ENCODE measurements at places on chromosomes 6 and 20.
A peak's percentile ranks its signal among the peaks of the same experiment; 100 is the strongest.

DNA sequence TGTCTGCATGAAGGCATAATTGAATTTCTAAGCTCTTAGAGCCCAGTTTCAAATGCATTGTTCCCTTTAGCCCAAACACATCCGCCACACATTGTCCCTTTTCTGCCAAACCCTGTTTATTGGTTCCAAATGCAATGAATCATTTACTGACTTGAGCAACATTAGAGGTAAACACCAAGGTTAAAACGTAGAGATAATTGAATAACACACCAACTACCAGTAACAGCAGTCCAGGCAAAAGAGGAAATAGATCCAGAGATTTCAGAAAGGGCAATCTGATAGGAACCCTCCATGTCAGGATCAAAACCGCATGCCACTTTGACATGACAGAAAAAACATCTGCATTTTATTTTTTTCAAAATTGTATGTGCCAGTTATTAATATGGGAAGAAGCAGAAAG is 114.8 kb downstream of the PKHD1 start:
- DNase-seq: no peak

GRCh38 chr6:88492824-88493223 is 326.7 kb upstream of the CNR1 start:
- DNase-seq: no peak

DNA sequence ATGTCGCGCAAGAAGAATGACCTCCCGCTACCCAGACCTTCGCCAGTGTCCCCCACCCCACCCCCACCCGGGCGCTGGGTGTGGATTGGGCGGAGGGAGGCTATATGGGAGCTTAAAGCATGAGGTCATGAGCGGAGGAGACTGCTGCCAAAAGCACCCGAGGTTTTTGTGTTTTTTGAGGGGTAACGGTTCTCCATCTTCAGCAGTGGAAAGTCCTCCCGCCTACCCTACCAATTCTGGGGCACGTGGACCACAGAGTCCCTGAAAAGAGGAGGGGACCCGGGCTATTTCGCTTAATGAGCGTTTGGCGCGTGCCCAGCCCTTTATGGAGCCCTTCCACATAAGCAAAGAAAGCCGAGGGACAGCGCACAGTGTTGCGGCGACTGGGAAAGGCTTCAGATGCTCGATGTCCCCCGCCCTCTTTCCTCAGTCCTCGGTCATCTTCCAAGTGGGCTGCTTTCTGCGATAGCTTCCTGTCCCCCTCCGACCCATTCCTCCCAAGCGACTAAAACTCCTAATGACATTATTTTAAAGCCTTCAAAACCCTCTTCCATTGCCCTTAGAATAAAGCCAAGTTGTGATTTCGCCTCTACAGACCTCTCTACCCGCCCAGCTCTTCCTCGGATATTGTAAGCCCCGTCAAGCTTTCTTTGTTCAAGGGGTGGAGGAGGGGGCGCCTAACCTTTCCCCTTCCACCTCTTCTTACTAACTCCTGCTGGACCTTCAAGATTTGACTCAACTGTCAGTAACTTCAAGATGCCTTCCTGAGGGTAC is 2.1 kb upstream of the TRERF1 start:
- DNase-seq: no peak

DNA sequence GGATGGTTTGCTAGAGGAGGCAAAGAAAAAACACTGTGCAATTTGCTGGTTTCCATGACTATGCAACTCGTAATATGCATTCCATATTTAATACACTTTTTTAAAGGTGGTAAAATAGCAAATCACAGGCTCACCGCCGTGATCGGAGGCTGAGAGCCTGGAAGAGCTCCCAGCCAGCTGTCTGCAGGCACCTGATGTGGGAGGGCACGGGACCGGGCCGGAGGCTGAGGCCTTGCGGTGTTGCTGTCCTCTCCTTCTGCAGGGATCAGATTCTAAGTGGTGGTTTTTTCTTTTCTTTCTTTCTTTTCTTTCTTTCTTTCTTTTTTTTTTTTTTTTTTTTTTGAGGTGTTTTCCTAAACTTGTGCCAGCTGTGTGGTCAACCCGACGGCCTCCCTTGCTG is 282.3 kb downstream of the CDH4 start:
- no peak for DNase-seq

DNA sequence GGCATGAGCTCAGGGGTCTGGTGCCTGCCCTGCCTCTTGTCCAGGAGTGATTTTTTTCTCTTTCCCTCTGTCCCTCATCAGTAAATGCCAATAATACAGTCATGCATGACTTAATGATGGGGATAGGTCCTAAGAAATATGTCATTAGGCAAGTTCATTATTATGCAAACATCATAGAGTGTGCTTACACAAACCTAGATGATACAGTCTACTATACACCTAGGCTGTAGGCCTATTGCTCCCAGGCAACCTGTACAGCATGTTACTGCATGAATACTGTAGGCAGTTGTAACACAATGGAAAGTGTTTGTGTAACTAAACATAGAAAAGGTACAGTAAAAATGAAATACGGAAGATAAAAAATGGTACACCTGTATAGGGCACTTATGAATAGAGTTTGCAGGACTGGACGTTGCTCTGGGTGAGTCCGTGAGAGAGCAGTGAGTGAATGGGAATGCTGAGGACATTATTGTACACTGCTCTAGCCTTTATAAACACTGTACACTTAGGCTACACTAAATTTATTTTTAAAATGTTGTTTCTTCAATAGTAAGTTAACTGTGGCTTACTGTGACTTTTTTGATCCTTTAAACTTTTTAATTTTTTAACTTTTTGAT is 22.1 kb downstream of the PBOV1 start:
- DNase-seq: no peak

DNA sequence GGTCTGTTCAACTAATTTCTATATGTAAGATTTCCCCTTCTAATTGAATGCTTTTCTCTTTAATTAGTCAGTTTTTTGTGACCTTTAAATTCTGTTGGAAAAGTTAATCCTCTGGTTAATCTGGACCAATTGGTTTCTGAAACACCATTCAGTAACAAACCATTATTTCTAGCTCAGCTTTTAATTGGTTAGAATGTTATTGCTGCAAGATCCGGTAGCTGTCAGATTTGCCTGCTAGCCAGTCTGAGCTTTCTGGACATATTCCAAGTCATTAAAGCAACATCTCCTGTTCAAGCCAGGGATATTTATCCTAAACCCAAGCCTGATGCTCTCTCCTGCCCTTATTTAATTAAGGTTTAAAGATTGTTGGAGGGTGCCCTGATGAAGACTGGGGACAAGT is 55.1 kb upstream of the FBXL4 start:
- DNase-seq: no peak

- no peak for DNase-seq
Observed at GRCh38 chr6:84762220-84763002, 2.0 kb downstream of the TBX18 start.

DNA sequence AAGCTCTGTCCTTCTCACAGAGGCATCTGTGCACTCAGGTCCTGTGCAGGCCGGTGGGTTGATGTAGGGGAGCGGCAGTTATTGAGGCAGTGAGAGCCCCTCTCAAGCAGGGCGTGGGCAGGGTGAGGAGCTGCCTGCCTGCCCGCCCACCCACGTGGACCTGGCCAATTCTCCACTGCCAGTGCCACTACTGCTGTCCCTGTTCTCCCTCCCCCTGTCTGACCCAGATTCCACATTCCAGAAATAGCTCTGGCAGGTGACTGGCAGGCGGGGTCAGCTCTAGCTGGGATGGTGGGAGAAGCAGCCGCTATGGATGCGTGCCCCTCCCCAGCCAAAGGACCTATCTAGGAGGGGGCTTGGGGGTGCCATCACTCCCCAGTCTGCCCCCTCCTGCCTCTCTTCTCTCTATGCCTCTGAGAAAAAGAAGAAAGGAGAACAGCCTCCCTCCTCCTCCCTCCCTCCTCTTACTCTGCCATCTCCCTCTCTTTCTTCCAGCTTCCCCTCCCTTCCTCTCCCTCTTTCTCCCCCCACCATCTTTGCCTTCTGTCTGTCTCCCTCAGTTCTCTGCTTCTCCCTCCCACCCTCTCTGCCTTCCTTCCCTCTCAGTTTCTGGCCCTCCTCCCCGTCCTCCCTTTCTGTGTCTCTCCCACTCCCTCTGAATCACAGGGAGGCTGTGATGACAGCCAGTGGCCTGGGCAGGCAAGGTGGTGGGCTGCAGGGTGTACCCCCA is 86.5 kb upstream of the MYL9 start:
- no peak for DNase-seq

GRCh38 chr6:12083763-12084162 is 71.7 kb downstream of the HIVEP1 start:
- no peak for DNase-seq

- DNase-seq: no peak
Observed at GRCh38 chr20:1005452-1006027, 3.4 kb upstream of the RSPO4 start.

GRCh38 chr6:122569230-122569771 is 40.9 kb upstream of the PKIB start:
- DNase-seq: no peak

DNA sequence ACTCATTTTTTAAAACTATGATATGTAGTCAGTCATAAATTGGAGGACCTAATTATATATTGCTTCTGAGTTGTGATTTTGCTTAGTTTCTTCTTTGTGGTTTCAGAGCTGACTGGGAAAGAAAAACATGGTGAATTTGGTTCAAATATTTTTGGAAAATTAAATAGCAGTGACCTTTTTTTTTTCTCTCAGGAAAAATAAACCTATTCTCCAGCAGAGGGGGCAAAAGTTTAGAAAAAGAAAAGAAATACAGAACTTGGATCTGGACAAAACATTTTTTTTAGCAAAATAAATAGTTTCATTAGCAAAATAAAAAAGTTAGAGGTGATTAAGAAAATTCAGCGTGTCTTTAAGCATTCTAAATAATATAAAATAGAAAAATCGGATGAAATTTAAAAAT is 10.2 kb downstream of the COL10A1 start:
- DNase-seq: no peak

- no peak for DNase-seq
Observed at GRCh38 chr6:33747823-33748222, 1.1 kb upstream of the IP6K3 start.

DNA sequence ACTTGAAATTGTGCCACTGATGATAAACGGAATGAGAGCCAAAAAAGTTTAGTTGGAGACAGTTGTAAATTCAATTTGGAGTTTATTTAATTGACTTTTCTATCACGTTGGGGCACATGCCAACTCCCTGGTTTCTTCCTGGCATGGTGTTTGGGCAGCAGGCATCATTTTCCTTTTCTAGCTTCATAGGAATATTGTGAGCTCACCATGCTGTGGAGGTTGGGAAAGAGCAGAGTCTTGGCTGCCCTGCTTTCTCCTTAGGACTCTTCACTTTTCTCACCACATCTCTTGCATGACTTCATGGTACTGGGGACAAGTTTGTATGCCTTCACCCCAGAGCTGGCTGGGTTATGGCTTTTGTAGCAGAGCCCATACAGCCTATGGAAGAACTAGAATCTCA is 6.4 kb downstream of the SCAND1 start:
- no peak for DNase-seq

- no peak for DNase-seq
Observed at GRCh38 chr6:20309186-20309585, 92.5 kb upstream of the E2F3 start.

DNA sequence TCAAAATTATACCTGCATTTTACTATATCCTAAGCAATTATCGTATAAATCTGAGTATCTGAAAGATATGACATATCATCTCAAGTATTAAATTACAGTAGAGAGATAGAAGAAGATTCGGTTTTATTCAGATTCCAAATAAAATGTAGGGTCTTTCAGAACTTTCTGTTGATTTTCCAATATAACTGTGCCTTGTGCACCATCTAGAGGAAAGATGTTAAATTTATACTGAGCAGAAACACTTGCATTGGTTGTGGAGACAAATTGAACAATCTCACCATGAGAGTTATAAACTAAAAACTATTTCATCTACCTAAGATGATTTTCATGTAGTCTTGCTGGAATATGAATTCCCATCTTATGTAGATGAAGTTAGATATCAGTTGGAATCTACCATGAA is 26.8 kb upstream of the HSF2 start:
- DNase-seq: no peak

GRCh38 chr6:142773859-142774648 is 170.9 kb downstream of the HIVEP2 start:
- no peak for DNase-seq

- no peak for DNase-seq
Observed at GRCh38 chr20:57794600-57795341, 85.0 kb upstream of the PMEPA1 start.

GRCh38 chr6:25270559-25270958 is 8.6 kb upstream of the CARMIL1 start:
- DNase-seq: no peak

- DNase-seq: no peak
Observed at GRCh38 chr6:169087443-169088041, 166.1 kb downstream of the THBS2 start.

- DNase-seq: peak; percentile 53
Observed at GRCh38 chr6:2127484-2127911, 117.9 kb downstream of the GMDS start.

GRCh38 chr6:169062272-169062671 is 191.4 kb downstream of the THBS2 start:
- DNase-seq: no peak

DNA sequence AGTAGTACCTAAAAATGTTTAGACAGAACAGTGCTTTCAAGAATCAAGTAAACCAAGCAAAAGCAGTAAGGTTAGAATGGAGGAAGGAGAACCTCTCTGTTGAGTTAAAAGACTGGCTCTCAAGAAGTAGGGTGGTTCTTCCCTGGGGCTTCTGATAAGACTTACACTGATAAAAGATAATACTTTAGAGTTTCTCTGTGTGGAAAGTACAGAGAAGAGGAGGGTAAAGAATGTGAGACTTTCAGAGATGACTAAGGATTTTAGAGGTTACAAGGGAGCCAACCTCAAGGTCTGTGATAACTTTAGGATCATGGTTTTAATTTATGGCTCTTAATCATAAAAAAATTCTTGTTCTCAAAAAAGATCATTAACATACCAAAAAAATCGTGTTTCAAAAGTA is 30.9 kb upstream of the ALDH8A1 start:
- no peak for DNase-seq

GRCh38 chr6:134549854-134550253 is 231.9 kb upstream of the SGK1 start:
- DNase-seq: no peak

DNA sequence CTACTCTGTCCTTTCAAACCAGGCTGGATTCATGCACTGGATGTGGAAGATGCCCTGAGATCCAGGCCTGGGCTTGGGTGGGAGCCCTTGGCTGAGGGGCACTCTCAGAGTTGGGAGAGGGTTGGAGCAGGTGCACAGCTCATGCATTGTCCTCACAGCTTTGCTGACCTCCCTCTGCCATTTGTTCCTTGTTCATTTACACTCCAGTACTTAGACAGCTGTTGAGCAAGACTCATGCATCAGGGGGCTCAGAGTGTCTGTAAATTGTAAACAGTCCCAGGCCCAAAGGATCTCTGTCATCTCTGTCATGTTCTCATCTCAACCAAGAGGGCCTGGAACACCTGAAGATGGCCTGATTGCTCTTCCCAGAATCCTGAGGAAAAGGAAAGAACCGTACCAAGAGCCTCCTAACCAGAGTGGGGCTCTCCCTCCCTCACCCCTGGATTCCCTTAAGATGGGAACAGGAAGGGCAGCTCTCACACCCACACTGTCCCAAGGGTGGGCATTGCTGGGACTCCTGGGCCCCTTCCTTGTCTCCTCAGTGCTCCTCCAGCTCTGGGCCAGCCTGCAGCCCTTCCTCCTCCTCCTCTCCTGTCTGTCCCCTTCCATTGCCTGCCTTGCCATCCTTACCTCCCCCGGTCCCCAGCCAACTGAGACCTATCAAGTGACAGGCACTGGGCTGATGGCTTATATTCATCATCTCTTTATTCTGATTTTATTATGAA is 132.9 kb downstream of the FOXO3 start:
- no peak for DNase-seq

- peak; percentile 4 for DNase-seq
Observed at GRCh38 chr20:19692685-19693119, 65.4 kb upstream of the RIN2 start.

GRCh38 chr6:167305796-167306195 is 14.7 kb downstream of the UNC93A start:
- DNase-seq: no peak
